Substantia nigra (tissue), 51 donors: ENCODE measurements at places on chromosomes 2 and 18.

GRCh38 chr2:198054299-198054698, 249.9 kb downstream of the PLCL1 start:
- peak; percentile 4 for DNase-seq

- no peak for DNase-seq
Observed at GRCh38 chr2:208406474-208407451, at the start of gene PTH2R. PTH2R (plus strand) TSS chr2:208406792; CDS start chr2:208407044, 252 bp downstream.

DNA sequence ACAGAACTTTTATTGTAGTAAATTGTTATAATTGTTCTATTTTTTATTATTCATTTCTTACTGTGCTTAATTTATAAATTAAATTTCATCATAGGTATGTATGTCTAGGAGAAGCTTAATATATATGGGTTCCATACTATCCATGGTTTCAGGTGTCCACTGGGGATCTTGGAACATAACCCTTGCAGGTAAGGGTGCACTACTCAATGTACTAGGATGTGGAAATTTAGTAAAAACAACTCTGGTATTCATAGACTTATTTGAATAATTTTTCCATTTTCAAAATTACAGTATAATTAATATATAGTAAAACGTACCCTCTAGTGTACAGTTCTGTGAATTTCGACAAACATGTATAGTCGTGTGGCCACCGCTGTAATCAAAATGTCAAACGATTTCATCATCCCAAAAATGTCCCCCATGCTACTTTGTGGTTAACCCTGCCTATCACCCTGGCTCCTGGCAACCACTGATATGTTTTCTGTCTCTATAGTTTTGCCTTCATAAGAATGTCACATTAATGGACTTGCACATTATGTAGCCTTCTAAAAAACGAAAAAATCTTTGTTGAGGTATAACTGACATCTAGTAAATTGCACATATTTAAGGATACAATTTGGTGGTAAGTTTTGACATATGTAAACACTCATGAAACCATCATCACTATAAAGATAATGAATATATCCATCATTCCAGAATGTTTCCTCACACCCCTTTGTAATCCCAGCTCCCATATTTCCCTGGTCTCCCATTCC, 45.7 kb downstream of the ARL5A start:
- DNase-seq: no peak

DNA sequence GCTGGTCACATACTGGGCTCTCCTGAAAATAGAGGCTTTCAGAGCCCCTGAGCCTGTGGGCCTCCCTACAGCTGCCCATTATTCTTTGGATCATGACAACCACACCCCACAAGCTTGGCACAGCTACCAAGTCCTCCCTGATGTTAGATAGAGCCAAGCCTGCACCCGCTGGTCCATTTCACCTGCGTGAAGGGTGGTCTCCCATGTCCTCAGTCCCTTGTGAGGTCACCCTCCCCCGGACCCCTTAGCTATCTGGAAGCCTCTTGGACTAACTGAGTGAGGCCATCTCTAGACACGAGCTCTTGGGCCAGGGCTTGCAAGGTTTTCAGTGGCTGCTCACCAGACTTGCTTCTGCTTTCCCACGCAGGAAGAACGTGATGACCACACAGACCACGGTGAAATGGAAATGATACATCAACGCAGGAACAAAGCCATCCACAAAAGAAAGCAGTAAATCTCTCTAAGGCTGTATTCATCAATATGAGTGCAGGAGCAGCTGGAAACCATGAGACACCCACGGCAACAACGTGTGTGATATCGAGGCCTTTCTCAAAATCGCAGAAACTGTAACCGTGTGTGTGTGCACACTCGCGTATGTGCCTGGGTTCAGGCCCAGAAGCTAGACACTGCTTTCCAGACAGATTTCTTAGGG, 10.1 kb upstream of the MAL start:
- DNase-seq: no peak

DNA sequence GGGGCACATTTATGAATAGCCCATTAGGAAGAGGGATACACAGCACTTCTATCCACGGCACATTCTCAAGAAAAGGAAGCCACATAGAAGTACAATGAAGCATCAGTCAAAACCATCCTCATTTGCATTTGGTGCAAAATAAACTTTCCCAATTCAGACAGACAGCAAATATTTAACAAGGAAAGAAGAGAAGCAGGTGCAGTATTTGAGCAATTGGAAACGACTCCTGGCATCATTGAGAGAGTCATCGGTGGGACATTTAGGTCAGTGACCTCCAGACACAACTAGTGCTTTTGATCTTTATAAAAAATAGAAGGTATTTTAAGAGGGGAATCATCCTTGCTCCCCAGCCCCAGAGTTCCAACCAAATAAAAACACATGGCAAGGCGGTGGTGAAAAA, 118.0 kb downstream of the MREG start:
- DNase-seq: no peak

GRCh38 chr2:179344970-179345369, 80.3 kb upstream of the SESTD1 start:
- DNase-seq: no peak

GRCh38 chr2:125471963-125472362, 1184.0 kb upstream of the GYPC start:
- no peak for DNase-seq

DNA sequence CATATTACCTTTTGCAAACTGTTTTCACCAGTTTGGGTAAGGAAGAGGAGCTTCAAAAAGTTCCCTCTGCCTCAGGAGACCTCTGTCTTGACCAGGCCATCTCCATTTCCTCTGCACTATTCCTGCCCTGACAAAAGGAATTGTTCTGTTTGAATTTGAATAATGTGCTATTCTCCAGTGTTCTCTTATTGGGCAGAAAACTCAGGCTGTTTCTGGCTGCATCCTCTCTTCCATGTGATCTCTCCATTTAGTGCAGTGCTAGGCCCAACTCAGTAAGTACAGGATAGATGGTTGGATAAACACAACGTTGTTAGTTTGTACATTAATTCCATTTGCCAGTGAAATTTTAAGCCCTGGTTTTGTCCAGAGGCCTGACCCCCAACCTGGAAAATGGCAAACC, 102.2 kb upstream of the CELF4 start:
- no peak for DNase-seq

DNA sequence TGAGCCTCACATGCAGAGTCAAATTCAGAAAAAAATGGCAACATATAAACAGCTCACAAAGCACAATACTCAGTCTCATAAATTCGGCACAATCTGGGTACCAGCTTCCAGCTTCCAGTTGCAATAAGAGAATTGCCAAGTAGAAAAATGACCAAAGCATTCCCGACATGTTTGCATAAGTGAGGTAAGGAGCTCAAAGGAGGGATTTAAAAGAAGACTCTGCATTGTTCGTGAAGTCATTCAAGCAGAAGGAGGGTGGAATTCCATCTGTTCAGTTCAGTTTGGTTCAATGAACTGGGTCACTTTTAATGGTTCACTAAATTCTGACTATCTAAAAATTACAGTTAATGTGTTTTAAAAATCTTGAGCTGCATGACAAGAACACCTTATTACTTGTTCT, 106.7 kb upstream of the KLHL14 start:
- no peak for DNase-seq

DNA sequence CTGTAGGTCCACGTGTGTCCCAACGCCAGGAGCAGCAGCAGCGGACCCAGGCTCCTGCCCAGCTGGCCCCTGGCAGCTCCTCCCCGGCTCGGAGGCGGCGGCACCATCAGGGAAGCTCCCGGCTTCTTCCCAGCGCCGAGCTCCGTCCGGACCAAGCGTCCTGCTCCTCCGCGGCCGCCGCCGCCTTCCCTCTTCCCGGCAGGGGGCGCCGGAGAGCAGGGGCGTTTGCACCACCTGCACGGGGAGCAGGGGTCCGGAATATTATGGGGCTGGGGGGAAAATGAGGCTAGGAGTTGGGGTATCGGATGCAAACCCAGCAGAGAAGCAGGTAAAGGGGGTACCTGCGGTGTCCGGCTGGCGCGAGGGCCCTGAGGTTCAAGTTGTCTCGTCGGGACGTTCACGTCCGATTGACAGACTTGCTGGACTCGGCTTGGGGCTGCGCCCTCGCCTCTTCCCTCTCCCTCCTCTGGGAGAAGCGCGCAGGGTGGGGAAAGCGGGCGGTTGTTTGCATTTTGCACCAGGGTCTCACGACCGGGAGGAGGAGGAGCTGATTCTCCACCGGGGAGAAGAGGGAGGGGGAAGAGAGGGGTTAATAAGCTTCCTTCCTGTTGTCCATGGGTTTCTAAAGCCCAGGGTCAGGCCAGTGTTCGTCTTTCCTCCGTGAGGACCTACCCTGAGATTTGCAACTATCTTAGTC, at the start of gene CCBE1:
TSS of gene CCBE1 (minus strand) at position 188 of the 697 bp plus-strand sequence.
- DNase-seq: no peak

- DNase-seq: no peak
Observed at GRCh38 chr2:232551250-232551638, 755 bp downstream of the EIF4E2 start.

DNA sequence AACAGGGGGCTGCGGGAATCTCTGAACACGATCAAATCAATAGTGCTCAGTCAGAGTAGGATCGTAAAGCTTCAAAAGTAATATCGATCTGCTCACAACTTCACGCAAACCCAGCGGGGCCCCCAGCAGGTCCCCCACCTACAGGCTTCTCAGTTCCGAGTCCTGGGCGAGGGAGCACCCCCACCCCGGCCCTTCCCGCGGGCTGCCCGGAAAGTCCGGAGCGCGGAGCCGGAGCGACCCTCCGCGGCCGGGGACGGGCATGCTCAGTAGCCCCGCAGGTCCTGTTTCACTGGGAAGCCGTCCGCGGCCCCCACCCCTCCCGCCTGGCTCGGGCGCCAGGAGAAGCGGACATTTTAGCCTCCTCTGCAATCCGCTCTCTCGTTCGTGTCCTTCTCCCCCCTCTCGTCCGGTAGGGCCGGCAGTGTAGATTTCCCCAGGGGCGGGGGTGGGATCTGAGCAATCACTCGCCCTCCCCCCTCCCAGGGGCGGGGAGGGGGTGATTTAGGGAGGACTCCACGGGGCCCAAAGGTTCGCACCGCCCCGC, 3.3 kb upstream of the SPRED2 start:
- peak; percentile 89 for DNase-seq

- peak; percentile 29 for DNase-seq
Observed at GRCh38 chr2:207046724-207047123, 107.4 kb downstream of the CPO start.

DNA sequence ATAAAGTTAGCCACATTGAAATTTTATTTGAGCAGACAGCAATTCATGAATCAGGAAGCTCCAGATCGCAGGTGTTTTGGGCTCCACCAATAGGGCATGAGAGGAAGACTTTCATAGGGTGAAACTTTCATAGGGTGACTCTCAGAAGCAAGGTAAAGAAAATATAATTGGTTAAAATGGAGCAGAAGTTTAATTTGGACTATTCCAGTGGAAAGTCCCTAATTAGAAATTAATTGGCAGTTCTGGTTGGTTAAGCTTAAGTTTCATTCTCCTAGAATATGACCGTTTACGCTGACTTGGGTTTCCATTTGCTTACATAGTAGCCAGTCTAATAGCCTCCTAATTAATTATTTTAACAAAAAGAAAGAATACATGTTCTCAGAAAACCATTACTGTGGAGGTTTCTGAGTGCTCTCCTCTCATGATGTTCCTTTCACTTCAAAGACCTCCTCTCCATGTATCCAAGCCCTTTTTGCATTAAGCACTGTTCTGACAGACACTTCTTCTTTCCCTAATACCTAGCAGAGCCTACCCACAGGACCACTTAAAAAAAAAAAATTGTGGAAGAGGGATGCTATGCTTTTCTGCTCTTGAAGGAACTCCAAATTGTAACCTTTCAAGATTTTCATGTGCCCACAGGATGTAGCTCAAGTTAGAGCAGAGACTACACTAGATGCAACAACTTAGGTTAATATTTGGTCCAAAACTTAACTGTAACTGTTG, 99.1 kb downstream of the MREG start:
- DNase-seq: no peak

- no peak for DNase-seq
Observed at GRCh38 chr18:22223254-22223964, 54.0 kb downstream of the GATA6 start.

DNA sequence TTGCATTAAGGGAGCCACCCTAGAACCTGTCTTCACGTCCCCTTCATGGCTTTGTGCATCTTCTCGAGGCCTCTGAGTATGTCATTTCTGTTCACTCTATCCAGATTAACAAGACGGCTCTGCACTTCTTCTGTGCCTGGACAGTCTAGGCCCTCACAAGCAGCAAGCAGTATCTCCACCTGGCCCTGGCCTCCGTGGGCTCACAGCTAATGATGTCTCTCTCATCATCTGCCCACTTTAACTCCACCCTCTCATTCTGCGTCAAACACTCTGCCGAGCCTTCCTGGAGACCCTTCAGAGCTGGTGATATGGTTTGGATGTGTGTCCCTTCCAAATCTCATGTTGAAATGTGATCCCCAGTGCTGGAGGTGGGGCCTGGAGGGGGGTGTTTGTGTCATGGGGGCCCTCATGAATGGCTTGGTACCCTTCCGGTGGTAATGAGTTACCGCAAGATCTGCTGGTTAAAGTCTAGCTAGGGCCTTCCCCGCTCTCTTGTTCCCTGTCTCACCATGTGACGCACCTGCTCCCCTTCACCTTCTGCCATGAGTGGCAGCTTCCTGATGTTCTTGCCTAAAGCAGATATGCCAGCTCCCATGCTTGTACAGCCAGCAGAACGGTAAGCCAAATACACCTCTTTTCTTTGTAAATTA, 132.5 kb upstream of the ID2 start:
- DNase-seq: no peak

- DNase-seq: no peak
Observed at GRCh38 chr2:107197594-107198294, 311.8 kb upstream of the ST6GAL2 start.

DNA sequence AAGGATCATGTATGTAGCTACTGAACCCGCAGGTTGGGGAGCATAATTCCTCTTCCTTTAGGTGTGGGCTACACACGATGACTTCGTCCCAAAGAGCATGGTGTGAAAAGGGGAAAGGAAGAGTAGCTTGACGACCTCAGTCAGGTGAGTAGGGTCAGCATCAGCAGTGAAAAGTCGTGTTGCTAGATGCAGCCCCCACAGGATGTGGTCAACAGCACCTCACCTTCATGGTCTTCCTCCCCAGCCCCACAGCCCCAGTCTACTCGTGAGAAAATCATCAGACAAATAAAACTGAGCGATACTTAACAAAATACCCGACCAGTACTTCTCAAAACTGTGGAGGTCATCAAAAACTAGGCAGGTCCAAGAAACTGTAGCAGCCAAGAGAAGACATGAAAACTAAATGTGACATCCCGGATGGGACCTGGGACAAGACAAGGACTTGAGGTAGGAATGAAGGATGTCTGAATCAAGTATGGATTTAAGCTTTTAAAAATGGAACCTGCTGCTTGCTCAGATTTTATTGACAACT, 77.5 kb upstream of the NFATC1 start:
- DNase-seq: no peak

GRCh38 chr2:142596334-142597088, 281.0 kb upstream of the KYNU start:
- DNase-seq: no peak
